ENCODE measurements at places on chromosomes 1 and 21.

- no peak for DNase-seq
Measured at GRCh38 chr21:33650230-33650629, 7.9 kb downstream of the ITSN1 start.

- peak; percentile 31 for DNase-seq
Measured at GRCh38 chr21:42381347-42381984, 14.4 kb downstream of the TMPRSS3 start.

DNA sequence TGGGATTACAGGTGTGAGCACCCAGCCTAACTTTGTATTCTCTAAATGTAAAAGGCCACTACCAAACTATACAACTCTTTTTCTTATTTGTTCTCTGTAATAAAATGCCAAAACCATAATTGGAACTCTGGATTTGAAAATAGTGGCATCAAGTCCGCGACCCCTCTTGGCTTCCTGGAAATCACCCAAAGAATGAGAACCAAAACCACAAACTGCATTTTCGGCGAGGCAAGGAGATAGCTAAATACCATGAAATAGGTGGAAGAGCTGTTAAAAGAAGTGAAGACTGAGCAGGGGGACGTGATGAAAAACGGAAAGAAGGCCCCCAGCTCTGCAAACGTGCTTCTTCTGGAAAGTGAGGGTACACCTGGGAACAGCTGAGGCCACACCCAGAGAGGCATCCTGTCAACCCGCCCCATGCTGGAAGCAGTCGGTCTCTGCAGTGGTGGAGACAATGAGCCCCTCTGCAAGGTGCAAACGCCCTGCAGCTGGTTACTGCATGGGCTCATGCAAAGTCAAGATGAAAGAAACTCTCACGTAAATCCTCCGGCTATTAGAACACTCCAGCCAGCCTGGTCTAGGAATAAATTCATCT lies 22.5 kb downstream of the VPS26C start:
- no peak for DNase-seq

DNA sequence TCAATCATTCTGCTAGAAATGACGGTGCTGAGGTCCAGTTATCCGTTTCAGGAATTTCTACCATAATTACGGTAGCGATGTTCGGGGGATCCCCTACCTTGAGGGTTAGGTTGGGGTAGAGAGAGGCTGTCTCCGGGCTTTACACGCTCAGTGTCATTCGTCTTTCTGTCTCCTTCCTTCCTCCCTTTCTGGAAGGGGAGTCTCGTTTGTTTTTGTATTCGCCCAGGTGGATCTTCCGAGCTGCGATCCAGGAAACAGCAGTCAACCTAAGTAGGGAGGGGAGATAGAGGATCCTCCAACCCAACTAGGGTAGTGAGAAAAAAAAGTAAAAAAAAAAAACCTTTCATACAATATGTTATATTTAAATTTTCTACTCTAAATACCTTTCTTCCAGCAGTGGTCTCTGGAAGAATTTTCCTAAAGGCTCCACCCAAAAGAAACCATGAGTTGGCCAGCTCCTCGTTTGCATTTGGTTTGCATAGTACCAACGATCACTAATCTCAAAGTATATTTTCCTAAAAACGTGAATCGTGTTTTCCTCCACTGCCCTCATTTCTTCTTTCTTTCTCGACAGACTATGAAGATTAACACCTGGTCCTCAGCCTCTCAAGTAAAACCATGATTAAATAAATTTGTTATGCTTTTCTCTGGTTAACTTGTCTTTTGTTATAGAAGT lies 611 bp upstream of the PIK3C2B start:
- no peak for DNase-seq

DNA sequence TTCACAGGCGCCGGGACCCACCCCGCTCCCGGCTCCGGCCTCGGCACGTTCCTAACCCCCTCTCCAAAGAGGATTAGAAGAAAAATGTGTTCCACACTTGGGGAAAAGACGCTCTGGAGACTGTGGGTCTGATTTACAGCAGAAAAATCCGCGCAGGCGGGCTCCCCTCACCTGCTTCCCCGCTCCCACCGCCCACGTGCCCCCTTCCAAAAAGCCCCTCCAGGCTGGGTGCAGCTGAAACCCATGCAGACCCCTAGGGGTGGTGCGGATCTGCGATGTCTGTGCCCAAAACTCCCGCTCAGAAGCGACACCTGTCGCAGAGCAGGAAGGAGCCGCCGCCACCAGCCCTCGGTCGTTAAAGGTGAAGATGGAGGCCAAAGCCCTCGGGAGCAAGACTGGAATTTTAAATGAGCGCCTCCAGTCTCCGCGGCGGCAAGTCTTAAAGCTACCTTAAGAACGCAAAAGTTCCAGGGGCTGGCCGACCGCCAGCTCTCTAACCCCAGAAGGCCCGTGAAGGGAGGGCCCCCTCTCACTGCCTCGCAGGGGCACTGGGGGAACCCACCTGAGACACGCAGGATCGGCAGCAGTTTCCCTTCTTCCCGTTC lies 688 bp upstream of the CHD5 start:
- DNase-seq, result no peak

- DNase-seq, result no peak
Measured at GRCh38 chr1:236560213-236560771, 36.5 kb downstream of the LGALS8 start.

GRCh38 chr1:3453203-3453761 lies 1.2 kb upstream of the ARHGEF16 start:
- peak; percentile 56 for DNase-seq

- no peak for DNase-seq
Measured at GRCh38 chr1:212401042-212401441, 13.6 kb downstream of the PACC1 start.

DNA sequence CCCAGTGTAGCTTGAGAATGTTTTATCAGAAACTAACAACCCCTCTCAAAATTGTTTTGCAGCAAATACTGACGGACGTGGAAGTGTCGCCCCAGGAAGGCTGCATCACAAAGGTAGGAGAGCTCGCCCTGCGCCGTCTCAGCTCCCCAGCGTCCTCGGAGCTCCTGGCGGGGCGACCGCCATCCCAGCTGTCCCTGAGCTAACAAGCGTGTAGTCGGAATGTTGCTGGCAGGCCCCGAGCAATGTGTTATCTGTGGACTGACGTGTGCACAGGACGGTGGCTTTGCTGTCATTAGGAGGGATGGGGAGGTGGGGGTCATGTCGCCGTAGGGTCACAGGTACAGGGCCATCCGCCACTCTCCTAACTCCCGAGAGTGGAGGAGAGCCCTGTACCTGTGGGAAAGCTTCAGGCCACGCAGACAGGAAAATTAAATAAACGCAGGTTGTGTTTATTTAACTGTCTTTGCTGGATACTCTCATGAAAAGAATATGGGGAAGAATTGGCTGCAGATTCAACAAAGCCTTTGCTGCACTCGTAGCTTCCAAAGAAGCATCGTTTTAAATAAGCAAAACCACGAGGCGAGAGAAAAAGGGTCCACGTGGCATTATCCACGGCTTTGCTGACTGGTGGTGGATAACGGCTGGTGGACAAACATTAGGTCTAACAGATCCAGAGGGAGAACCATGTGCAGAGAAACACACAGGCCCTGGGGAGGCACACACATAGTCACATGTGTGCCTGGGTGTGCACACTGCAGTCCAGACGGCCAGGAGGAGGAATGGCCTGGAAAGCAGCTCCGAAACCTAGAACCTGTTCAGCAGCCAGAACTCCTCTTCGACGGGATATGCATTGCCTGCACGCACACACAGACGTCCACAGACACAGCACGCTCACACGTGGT lies 175.3 kb downstream of the PRDM16 start:
- DNase-seq, result no peak

DNA sequence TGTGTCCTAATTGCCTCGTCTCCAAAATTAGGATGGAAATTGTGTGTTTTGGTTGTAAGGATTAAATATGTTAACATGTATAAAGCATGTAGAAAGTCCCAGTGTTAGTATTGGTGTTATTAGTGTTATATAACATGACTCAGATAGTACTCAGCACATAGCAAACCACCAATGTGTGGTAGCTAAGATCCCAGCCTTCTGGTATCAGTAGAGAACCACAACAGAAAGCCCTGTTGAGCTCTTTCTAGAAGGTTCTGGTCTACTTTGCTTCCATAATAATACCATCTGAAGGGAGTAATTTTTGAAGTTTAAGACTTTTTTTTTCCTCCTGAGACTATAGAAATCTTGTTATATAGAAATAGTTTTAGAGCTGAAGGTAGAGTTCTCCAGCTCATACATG lies 259.3 kb upstream of the SGIP1 start:
- no peak for DNase-seq

DNA sequence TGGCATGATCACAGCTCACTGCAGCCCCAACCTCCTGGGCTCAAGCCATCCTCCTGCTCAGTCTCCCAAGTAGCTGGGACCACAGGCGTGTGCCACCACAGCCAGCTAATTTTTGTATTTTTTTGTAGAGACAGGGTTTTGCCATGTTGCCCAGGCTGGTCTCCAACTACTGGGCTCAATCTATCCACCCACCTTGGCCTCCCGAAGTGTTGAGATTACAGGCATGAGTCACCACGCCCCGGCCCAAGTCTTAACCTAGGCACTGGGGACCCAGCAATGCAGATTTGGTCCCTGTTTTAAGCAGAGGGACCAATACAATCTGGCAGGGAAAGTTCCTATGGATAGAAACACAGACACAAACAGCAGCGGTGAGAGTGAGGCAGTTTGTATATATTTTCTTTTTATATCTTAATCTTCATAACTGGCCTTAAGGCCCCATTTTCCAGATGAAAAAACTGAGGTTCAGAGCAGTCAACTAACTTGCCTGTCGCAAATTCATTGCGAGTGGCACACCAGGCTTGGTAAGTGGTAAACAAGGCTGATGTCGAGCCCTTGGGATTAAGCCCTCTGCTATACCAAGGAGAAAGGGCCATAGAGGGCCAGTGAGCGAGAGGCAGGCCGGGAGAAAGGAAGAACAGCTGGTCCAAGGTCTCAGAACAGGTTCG lies 77.8 kb upstream of the TINAGL1 start:
- no peak for DNase-seq

GRCh38 chr1:94654459-94654858 lies 112.9 kb upstream of the F3 start:
- DNase-seq, result no peak

DNA sequence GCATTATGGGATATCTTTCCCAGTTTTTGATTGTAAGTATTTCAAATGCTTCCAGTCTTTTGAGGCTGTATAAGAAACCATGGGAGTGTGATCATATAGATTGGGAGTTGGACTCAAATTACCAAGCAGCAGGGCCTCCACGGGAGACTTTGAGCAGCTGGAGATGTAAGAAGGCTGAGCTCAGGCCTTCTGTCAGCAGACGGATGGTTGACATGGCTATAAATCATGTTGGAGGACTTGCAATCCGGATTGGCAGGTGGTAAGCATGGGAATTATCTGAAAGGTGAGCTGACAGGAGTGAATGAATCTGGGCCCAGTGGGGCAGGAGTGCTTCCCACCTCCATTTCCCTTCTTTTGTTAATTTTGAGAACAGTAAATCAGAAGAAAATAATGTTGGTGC lies 83.2 kb upstream of the PPM1J start:
- no peak for DNase-seq

DNA sequence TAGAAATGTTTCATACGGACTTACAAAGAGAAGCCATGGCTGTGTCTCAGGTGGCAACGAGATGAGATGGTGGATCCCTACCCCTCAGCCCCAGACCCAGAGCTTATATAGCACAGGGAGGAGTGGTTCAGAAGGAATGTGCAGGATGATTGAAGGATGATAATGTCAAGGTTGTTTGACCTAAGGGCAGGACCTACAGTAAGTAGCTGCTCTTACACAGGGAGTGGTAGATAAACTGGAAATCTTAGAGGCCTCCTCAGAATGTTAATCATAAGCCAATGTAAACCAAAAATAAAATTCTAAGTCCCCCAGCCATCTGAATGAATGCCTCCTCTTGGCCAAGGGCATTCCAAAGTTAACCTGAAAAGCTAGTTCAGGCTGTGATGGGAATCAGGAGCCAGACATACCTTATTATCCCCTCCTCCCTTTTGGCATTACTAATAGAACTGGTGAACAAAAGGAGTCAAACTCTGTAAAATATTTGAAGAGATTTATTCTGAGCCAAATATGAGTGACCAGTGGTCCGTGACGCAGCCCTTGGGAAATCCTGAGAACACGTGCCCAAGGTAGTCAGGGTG lies 45.8 kb upstream of the PDE9A start:
- DNase-seq, result no peak

DNA sequence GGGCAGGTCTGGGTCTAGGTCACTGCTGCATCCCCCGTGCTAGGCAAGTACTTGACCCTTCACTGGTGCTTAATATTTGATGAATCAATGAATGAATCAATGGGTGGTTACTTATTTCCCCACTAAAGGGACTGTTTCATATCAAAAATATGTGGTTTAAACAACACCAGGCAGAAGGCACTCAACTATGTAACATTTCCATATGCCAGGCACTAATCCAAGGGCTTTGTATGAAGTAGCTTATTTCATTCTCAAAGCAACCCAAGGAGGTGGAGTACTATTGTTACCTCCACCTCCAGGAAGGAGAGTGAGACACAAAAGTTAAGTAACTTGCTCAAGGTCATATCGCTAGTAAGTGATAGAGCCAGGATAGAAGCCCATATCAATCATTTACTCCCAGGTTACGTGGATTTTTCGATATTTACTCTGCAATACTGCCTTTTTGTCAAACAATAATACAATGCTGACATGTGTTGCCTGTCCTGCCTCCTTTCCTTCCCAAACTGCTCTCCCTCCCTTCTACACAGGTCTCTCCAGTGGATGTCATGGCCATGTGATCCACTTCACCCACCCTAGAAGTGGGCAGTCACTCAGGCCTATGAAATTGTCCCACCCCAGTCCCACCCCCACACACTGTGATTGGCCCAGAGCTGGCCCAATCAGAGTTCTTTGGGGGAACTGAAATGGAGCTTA lies 142.8 kb downstream of the ETS2 start:
- no peak for DNase-seq

- DNase-seq, result peak; percentile 66
Measured at GRCh38 chr1:154520333-154520732, 18.1 kb upstream of the SHE start.

DNA sequence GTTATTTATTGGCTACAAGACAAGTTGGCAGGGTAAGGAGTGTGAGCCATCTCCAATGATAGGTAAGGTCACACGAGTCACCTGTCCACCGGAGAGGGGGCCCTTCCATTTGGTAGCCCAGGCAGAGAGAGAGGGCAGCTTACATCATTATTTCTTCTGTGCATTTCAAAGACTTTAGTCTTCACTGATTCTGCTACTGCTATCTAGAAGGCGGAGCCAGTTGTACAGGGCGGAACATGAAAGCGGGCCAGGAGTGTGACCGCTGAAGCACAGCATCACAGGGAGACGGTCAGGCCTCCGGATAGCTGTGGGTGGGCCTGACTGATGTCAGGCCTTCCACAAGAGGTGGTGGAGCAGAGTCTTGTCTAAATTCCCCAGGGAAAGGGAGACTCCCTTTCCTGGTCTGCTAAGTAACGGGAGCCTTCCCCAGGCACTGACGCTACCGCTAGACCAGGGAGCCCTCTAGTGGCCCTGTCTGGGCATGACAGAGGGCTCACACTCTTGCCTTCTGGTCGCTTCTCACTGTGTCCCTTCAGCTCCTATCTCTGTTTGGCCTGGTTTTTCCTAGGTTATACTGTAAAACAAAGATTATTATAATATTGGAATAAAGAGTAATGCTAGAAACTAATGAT lies 36.7 kb downstream of the ZNF695 start:
- peak; percentile 42 for DNase-seq

Measured in endothelial cell of umbilical vein (primary cell).